ENCODE measurements at places on chromosomes 13 and 19.

DNA sequence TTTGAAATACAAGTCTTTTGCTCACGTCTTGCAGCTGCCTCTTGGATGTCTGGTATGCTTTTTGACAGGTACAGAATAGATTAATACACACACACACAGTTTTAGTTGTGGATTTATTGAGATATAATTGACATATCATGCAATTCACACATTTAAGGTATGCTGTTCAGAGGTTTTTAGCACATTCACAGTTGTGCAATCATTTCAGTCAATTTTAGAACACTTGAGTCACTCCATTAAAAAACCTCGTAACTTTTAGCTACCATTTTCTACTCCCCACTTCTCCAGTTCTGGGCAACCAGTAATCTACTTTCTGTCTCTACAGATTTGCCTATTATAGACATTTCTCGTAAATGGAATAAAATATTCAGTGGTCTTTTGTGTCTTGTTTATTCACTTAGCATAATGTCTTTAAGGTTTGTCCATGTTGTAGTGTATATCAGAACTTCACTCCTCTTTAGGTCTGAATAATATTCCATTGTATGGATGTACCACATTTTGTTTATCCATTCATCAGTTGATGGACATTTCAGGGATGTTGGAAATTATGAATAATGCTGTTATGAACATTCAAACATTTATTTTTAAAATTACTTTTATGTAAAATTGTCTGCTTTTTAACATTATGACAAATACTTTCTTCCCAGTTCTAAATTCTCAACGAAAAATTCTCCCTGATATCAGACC is 2.5 kb upstream of the ZMYM2 start:
- no peak for DNase-seq

- DNase-seq = no peak
Observed at GRCh38 chr13:35814605-35815011, 316.6 kb downstream of the DCLK1 start.

GRCh38 chr19:39352381-39353255 is 10.4 kb downstream of the SAMD4B start:
- DNase-seq = no peak

DNA sequence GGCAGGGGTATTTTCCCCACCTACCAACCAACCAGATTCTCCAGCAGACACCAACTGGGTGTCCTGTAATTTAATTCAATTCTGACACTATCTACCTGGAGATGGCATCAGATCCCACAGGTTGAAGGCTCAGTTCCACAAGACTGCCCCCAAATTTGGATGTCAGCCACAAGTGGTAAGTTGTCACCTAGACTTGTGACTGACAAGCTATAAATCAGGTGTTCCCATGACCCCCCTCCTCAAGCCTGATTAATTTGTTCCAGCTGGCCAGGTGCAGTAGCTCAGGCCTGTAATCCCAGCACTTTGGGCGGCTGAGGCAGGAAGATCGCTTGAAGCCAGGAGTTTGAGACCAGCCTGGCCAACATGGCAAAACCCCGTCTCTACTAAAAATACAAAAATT is 10.6 kb upstream of the HAUS5 start:
- DNase-seq = no peak

GRCh38 chr13:96403241-96403640 is 313.3 kb downstream of the HS6ST3 start:
- no peak for DNase-seq

DNA sequence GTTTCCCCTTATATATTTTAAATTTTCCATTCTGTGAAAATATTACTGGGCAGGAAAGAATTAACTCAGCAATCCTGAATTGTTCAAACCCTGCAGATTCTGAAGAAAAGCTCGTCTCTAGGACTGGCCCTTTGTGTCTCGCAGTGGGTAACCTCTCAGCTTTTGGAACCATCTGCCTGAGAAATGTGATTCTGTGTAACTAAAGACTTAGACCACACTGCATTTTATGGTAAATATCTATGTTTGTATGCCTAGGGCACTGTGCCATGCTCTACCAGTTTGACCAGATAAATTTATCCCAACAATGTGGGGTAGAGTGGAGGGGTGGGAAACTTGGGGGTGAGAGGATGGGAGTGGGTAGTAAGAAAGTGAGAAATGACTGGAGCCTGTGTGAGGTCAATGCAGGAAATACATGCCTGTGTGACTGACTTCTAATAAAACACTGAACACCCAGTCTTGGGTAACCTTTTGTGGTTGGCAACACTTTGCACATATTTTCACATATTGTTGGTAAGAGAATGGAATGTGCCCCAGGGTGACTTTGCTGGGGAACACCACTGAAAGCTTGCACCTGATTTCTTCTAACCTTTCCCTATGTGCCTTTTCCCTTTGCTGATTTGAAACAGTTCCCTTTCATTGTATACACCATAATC is 1181.9 kb downstream of the OLFM4 start:
- no peak for DNase-seq

DNA sequence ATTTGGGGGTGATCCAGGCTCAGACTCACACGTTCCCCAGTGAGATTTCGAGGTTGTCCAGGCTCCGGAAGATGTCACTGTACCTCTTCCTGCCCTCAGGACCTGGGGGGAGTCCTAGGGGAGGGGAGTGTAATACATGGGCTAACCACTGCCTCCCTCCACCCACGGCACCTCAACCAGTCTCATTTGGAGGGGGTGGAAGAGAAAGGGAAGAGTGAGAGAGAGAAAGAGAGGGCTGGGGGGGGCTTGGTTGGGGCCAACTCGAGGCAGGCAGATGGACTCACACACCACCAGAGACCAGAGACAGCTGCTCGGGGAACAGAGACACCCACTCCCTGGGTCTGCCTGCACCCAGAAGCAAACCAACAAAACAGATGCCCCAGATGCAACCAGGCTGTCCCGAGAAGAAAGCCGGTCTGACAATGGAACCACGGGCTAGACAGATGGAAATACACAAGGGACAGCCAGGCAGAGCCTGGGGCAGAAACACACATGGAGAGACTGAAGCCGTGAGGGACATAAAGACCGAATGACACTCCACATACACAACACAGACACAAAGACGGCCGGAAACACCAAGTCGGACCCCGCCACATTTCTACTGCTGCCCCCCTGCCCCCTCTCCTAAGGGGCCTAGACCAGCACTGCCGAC is 825 bp downstream of the GMIP start:
- no peak for DNase-seq

DNA sequence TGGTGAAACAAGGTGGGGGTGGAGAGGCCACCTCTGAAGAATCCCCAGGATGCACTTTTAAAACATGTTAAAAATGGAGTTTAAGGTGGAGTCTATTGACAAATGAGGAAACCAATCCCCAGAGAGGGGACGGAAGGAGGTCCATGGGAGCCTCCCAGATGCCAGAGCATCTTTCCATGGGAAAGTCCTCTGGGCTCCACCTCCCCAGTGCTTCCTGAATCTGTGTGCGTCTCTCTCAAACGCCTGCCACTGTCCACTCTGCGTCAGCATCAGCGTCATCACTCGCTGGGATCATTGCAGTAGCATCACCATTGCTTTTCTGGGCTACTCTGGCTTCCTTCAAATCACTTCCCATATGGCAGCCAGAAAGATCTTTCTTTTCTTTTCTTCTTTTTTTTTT is 6.2 kb downstream of the GPR4 start:
- no peak for DNase-seq

DNA sequence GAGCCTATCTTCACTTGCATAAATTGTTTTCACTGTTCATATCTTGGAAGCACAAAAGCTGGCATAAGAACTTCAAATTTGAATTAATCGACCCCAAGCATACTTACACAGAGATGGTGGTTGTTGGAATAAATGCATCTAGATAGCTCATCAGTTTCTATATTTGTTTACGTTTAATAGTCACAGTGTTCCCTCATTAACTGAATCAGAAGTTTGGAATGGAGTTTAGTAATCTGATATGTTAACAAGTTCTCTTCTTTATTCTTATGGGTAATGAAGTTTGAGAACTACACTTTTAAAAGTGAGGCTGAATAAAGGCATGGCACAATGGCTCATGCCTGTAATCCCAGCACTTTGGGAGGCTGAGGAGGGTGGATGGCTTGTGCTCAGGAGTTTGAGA is 886.7 kb upstream of the PCDH20 start:
- DNase-seq = no peak

DNA sequence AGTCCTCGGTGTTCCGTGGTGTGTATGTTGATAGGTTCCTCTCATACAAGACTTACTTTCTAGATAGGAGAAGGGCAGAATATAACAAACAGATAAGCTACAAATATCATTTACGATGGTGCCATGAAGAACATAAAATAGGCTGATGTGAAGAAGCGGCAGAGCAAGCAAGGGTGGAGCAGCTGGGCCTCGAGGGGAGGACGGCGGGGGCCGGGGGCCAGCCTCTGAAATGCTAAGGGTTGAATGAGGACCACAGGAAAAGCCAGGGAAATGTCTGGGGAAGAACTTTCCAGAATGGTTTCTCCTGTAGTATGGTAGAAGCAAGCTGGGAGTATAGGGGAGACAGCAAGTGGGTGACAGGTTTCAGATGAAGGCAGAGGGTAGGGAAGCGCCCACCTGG is 529.5 kb downstream of the LIG4 start:
- no peak for DNase-seq

GRCh38 chr13:75312884-75313520 is 169.0 kb downstream of the TBC1D4 start:
- no peak for DNase-seq

DNA sequence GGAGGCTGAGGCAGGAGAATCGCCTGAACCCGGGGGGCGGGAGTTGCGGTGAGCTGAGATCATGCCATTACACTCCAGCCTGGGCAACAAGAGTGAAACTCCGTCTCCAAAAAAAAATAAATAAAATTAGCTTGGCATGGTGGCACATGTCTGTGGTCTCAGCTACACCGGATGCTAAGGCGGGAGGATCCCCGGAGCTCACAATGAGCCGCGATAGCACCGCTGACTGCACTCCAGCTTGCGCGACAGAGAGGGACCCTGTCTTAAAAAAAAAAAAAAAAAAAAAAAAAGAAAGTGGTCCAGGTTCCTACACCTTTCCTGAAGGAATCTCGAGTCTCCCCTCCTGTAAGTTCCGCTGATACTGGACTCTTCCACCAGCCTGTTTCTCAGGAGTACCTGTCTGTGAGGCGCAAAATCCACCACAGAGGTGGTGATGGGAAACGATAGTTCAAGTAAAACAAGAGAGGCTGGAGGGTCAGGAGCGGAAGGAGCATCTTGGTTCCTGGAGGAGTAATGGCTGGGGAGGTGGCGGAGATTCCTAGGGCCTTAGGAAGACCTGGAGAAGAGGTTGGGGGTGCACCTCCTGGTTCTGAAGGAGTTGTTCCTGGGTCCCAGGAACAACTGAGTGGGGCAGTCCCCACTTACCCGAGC is 471 bp downstream of the FUT1 start:
- DNase-seq = no peak

Measured in stimulated activated CD4-positive, alpha-beta T cell treated with anti-CD3 and anti-CD28 coated beads, Interleukin-1b, Interleukin-23, amount 100 ng/mL, for 1 hour (primary cell).